ENCODE measurements at places on chromosomes 3 and 15.

- DNase-seq = no peak
Measured at GRCh38 chr15:56871185-56871584, 47.3 kb upstream of the TCF12 start.

DNA sequence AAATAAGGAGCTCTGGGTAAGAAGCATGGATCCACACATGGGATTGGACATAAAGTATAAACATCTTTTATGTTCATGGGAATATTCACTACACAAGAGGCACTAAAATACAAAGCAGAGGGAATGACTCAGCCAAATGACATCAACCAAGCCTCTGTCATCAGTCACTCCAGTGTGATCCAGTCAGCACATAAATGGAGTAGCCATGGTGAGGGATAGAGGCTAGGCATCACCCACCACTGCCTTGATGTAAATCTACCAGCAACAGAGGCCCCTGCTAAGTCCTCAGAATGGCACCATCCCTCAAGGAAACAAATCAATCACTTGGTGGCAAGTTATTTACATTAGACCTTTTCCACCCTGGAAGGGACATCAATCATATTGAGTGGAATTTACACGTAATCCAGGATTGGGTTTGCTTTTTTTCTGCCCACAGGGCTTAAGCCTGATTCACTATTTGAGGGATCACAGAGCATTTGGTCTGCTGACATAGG, 27.2 kb downstream of the VEPH1 start:
- DNase-seq = no peak

DNA sequence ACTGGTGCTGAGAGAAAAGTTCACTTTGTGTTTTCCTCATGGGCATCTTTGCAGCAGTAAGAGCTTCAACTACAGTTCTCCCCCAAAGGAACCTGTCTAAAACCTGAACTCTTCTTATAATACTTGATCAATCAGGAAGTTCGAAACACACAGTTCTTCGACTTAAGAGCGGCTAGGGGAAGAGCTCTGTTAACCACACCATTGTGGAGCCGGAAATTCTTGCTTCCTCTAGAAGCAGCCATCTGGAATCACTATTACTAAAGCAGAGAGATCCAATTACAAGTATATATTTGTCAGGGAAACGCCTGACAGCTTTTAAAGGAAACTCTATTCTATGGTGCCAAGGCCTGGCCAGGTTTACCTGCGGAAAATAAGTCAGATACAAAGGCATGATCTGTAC, 337.3 kb upstream of the CBLB start:
- peak; percentile 19 for DNase-seq

GRCh38 chr3:117499189-117499870, 789.8 kb downstream of the TUSC7 start:
- DNase-seq = no peak

- DNase-seq = no peak
Measured at GRCh38 chr3:35067750-35068149, 571.6 kb upstream of the ARPP21 start.

DNA sequence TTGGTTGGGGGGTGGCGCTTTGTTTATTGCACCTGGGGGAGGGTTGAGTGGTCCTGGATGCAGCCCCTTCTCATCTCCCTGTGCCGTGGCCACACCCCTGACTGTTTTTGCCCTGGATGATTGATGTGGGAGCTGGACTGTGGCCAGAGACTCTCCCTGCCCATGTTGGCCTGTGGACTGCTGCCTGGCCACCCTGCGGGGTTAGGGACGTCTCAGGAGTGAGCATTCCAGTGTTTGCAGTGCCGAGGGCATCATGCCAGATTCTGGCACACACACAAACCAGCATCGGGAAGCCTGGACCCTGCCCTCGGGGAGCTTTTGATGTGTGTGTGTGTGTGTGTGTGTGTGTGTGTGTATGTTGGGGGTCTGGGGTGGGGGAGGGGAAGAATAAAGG, 15.8 kb downstream of the APBA2 start:
- no peak for DNase-seq

GRCh38 chr3:126494204-126494969, 18.7 kb upstream of the ZXDC start:
- no peak for DNase-seq

GRCh38 chr3:35617370-35617769, 22.0 kb upstream of the ARPP21 start:
- DNase-seq = no peak

GRCh38 chr15:51075364-51075763, 19.3 kb downstream of the TNFAIP8L3 start:
- DNase-seq = peak; percentile 11

DNA sequence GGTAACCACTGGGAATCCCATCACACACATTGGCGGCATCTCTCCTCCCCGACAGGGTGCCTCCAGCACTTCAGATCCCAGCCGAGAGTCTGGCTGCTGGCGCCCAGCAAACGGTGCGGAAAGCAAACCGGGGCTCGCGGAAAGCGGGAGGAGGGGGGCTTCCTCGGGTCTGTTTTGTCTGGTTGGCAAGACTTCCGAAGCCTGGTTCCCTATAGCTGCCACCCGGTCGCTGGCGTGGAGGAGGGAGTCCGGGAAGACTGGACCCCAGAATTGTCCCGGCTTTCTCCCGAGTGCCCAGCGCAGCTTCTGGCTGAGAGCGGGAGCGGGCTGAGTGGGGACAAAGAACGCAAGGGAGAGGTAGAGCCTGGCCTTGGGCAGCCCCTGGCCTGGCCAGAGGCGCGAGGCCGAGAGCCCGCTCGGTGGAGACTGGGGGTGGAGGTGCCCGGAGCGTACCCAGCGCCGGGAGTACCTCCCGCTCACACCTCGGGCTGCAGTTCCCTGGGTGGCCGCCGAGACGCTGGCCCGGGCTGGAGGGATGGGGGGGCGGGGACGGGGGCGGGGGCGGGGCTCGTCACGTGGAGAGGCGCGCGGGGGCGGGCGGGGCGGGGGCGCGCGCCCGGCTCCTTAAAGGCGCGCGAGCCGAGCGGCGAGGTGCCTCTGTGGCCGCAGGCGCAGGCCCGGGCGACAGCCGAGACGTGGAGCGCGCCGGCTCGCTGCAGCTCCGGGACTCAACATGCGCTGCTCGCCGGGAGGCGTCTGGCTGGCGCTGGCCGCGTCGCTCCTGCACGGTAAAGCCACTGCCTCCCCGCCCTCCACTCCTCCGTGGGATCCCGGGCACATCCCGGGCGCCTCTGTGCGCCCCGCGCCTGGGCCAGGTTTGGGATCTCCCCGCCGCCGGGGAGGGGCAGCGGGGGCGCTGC, at the start of gene CHRNA7:
TSS of gene CHRNA7 (plus strand) at position 654 of the 920 bp plus-strand sequence. CDS start at position 734, 80 bp downstream.
- DNase-seq = peak; percentile 50

Data from globus pallidus (tissue), 1 donor.